Cerebellar cortex (tissue), 1 donor: ENCODE measurements at places on chromosomes 2 and 18.

- no peak for DNase-seq
Measured at GRCh38 chr2:202361108-202361507, 15.0 kb upstream of the BMPR2 start.

DNA sequence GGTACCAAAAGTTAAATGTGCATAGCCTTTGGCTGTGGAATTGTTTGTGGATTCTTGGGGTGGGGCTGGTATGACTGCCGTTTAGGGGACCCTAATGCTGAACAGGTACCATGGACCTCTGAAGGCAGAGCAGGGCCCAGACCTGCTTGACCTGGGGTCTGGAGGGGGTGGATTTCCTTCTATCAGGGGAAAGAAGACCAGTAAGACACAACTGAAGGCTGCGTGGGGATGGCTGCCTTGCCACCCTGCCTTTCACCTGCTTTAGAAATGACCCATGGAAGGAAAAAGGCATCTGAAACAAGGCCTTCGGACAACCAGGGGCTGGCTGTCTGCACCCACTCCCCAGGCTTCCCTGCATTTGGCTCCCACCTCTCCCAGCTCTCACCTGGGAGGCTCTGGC is 17.7 kb upstream of the RESP18 start:
- DNase-seq: no peak

- DNase-seq: no peak
Measured at GRCh38 chr2:142876423-142876822, 1.0 kb upstream of the KYNU start.

GRCh38 chr2:224876522-224876921 is 160.4 kb upstream of the CCDC195 start:
- DNase-seq: no peak

DNA sequence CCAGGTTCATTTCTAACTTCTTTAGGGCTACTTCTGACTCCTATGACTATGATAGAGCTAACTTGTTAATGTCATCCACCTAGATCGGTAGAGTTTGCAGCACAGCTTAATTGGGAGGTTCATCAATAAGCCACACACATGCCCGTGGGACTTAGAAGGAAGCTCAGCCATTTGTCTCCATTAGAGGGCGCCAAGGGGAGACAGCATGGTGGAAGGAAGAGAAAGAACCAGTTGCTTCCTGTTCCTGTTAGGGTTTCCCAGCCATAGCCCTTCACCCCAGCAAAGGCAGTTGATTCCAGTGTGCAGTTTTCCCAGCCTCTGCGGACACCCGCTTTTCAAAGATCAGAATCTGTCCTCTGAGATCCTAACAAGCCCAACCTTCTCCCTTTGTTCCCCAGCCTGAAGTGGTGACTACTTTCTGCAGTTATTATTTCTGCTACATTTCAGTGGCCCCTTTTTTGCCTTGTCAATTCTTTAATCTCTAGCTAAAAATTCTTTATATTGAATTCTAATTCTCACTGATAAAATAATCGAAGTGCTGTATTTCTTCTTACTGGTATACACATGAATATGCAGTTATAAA is 30.3 kb downstream of the MAIP1 start:
- peak; percentile 68 for DNase-seq

- DNase-seq: no peak
Measured at GRCh38 chr2:10432311-10433181, 15.6 kb downstream of the ODC1 start.

DNA sequence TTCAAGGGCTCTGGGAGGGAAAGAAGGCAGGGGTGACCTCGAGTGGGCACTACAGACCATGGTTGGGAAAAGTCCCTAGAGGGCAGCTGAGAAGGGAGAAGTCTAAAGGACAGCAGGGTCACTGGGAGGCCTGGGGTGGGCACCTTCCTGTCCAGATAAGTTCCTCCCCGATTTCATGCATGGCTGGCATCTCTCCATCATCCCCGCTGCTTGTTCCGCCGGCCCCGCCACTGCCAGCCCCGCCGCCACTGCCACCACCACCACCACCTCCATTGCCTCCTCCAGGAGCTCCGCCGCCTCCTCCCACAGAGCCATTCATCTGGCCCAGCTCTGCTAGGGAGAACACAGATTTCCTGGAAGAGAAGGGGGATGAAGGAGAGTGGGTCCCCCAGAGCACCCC is 53.6 kb downstream of the MTHFD2 start:
- no peak for DNase-seq

DNA sequence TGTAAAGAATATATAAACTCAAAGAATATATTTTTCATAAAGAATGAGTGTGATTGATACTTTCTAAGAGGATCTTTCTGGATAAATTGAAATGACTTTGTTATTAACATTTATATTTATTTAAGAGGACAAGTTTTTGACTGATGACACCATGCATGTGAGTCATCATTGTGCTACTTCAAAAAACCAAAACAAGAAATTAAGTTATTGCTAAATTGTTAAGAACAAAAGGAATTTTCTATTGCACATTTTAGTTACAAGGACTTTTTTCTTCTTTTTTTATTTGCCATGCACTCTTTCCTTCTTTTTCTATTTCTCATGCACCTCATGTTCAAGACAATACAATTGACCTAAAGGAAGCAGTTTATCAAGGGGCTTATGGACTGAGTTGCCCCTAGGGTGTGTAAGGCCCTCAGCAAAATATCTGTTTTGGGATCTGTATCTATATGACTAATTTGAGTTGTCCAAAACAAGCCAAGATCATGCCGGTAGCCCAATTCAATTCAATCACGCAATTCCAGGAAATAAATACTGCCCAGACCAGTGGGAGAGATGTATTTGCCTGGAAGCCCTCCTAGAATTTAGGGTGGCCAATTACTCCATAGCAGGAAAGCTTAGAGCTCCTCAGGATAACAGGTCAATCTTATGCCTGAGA is 654.3 kb downstream of the METTL4 start:
- DNase-seq: no peak

DNA sequence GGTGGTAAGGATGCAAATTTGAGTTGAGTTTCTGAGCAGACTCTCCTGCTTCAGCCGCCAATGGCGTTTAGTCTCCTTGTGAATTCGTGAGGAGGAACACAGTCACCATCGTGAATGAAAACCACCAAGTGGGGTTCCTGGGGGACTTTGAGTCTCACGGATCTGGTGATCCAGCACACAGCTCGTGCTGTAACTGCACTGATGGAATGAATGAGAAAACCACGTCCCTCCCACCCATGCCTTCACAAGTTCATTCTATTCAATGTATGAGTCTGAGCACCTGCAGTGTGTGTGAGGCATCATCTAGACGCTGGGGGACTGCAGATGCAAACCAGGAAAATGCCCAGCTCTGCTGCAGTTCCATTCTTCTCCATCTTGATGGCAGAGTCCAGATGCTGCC is 127.9 kb downstream of the PIEZO2 start:
- no peak for DNase-seq

DNA sequence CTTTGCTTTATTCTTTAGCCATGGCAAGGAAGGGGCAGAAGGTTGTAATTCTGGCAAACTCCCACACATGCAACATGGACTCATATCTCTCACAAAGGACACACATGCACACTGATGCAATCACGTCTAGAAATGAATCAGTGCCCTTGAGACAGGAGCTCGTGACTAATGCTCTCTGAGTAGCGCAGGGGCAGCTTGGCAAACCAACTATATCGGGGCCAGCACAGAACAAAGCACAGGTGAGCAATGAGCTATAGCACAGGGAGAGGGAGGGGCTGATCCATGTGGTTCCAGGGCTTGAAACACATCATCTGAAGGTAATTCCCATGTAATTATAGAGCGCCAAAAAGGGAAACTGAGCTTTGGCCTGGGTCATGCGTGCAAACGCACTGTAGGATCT is 165.2 kb upstream of the KLF7 start:
- DNase-seq: no peak

- DNase-seq: no peak
Measured at GRCh38 chr2:206713746-206714145, 4.5 kb downstream of the DYTN start.

- DNase-seq: no peak
Measured at GRCh38 chr2:216373896-216374295, 1.6 kb upstream of the MARCHF4 start.

GRCh38 chr18:68427951-68428401 is 286.9 kb downstream of the TMX3 start:
- peak; percentile 96 for DNase-seq

DNA sequence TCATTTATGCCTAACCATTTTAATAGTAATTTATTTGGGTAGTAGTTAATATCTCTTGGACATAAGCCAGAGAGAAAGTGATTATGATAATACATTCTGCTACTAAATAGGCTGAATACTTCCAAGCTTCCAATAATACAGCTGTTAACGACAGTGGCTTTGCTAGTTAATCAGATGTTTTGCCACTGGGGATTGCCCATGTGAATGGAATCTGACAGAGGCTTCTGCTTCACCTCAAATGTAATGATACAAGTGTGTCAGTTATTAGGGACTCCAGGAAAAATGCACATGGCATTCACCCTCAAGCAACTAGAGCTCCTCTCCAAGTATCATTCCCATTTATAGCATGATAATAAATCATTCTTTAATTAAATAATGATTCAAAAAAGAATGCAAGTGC is 185.0 kb upstream of the TMEFF2 start:
- no peak for DNase-seq

DNA sequence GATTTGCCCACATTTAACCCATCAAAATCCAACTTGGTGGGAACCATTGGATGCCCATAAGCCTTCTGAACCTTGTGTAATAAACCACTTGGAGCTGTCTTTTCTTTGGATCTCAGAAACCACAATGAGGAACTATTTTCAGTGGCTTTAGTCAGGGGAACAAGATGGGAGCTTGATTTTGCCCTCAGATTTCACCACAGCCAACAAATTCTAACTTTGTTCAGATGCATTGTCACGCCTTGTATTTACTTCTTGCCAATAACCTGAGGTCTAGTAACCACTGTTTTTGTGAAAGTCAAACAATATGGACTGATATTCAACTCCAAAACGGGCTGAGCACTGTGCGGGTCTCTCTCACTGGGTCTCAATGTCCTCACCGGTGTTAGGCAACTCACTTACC is 508.2 kb downstream of the TNS1 start:
- no peak for DNase-seq

DNA sequence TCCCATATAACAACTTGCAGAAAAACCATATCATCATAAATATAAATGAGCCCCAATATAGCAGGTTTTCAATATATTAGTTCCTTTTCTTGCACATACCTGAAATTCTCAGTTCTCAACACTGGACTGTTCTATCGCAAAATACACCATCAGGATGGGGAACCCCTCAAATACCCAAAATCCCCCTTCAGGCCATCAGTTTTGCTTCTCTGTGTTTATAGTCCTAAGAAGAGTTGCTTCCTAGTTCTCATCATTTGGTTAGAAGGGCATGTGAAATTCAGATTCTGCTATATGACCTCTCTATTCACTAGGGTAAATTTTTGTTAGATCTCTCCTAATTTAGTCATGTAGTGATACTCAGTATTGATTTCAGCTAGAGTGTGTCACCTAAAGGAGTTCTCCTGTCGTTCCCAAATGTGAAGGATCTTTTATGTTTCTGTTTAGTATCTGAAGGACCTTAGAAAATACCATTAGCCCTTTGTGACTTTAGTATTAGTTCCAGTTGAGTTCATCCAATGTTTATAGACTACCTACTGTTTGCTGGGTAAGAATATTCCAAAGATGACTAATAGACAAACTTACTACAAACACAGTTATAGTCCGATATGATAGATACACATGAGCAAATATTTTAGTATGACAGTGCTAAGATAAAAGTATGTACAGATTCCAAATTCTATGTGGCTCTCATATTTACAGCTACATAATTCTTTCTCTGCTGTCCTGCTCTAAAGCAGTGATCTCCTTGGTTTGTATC is 115.8 kb downstream of the TTC27 start:
- DNase-seq: no peak

- DNase-seq: no peak
Measured at GRCh38 chr2:132515010-132515409, 98.4 kb downstream of the GPR39 start.

DNA sequence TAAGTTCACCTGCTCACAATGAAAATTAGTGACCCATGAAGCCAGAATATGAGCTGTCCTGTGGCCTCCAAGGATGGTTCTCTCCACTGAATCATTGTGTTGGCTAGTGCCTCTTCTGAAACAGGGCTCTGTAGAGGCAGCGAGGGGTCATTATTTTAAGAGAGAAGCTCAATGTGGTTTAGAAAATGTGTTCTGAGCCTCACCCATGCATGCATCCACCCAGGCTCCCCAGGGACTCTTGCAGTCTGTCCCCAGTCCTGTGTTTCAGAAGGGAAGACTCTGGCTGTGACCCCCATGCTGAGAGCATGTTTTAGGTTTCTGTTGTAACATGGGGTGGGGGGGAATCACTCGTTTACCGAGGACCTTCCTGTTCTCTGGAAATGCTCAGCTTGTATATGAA is 135.2 kb downstream of the RNF144A start:
- no peak for DNase-seq

GRCh38 chr2:106311041-106311370 is 116.9 kb upstream of the UXS1 start:
- no peak for DNase-seq

- DNase-seq: no peak
Measured at GRCh38 chr2:55887901-55888624, 35.5 kb downstream of the EFEMP1 start.

- DNase-seq: peak; percentile 42
Measured at GRCh38 chr2:232444409-232445148, 11.4 kb upstream of the ALPI start.

DNA sequence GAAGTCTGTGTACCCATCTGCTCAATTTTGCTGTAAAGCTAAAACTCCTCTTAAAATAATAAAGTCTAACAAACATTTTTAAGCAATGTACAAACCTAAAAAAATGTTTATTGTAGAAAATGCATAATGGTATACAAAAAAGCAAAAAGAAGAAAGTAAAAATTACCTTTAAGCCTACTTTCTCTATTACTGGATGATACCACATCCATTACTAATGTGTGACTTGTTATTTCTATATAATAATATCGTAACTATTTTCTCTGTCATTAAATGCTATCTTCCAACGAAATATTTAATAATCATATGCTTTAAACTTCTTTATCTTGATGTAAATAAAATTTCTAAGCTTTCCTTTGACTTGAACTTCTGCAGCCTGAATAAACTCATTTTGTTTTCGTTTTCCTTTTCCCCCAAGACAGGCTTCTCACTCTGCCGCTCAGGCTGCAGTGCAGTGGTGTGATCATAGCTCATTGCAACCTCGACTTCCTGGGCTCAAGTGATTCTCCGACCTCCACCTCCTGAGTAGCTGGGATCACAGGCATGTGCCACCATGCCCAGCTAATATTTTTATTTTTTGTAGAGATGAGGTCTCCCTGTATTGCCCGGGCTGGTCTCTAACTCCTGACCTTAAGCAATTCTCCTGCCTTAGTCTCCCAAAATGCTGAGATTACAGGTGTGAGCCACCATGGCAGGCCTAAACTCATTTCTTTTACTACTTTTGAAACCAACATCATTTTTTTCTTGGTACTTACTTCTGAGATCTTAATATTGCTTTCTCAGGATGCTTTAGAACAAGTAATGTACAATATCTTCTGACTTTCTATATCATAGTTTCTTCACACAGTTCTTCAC is 18.1 kb upstream of the DNAH7 start:
- DNase-seq: no peak

DNA sequence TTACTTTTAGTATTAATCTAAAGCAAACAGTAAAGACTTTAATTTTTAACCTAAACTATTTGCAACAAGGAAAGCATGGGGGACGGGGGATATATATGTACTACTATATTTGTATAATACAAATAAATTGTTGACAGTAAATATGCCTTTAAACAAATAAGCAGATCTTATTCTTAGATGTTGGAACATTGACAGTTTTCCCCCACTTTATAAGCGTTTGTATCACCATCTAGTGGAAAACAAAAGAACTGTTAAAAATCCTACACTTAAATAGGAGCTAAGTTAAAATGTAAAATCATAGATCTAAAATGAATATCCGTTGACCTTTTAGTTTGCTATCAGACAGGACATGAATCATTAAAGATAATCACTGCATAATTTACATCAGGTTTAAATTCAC is 50.0 kb downstream of the RBBP8 start:
- DNase-seq: peak; percentile 36
